ENCODE measurements at places on chromosomes 5 and 9.

GRCh38 chr5:32840606-32841005, 129.5 kb downstream of the NPR3 start:
- DNase-seq, result no peak

GRCh38 chr9:135887585-135888050, 19.7 kb downstream of the CAMSAP1 start:
- DNase-seq, result no peak

DNA sequence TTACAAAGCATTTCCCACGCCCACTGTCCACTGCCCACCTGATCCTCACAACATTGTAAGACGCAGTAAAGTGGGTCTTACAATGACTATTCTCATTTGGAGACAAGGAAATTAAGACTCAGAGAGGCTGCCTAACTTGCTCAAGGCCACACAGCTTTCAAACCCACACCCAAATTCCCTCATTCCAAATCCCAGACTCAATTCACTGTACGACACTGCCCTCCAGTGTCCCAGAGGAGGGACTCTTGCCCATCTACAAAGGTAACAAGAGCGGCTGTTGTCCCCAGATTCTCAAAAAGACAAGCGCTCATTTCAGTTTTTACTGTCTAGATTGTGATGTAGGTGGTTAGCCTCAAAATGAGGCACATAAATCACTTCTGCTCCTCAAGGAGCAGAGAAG, 184.6 kb downstream of the ACTL7B start:
- peak; percentile 78 for DNase-seq

GRCh38 chr9:136572828-136573625, 27.2 kb upstream of the NOTCH1 start:
- no peak for DNase-seq

DNA sequence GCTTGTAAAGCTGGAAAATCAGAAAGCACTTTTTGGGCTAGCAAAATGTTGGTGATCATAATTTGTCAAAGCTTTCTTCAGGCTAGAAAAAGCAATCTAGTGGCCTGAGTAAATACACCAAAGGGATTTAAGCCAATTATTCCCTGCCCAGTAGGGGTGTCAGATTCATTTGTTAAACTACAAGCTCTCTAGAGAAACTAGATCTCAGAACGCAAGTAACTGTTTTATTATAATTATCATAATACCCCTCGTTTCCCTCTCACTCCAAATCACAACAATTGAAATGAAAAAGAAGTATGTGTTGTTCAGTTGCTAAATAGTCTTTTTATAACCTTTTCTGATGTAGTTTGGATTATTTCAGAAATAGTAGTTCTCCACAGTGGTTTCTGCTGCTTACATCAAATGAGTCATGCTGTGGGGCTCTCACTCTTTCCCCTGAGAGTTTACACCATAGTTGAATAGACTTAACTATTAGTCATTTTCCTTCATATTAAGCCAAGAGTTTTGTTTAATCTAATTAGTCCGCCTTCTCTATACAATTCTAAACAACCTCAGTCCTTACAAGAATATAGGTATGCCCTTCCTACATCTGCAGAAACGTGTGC, 918.6 kb upstream of the DMAC1 start:
- DNase-seq, result peak; percentile 88

GRCh38 chr5:140548300-140548688, 832 bp downstream of the EIF4EBP3 start:
- no peak for DNase-seq

- DNase-seq, result peak; percentile 29
Observed at GRCh38 chr5:101977729-101978345, 318.2 kb downstream of the SLCO4C1 start.

DNA sequence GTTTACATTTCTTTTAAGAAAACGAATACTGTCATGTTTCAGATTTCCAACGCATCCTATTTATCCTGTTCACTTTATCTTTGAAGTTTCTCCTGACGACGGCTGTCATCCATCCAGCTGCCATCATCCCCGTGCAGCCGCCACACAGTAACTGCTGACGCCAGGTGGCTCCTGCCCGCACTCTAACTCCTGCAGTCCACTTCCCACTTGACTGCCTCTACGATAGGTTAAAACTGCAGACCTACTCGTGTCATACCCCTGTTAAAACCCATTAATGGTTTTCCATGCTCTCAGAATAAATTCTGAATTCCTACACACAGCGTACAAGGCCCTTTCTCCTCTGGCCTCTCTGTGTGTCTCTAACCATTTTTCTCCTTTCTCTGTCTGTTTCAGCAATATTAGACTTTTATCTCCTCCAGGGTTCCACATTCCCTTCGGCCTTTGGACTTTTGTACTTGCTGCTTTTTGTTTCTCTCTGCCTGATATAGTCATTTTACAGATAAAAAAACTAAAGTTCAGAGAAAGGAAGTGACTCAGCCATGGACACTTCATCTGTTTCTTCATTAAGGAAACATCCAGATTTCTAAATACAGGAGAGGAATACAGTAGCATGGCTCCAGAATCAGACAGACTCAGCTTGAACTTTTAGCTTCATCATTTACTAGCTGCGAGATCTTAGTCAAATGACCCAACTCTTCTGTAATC, 84.9 kb downstream of the ADAMTS12 start:
- DNase-seq, result peak; percentile 72

- DNase-seq, result no peak
Observed at GRCh38 chr9:135530146-135530545, 8.9 kb downstream of the LCN1 start.

GRCh38 chr9:18905028-18905882, 127.8 kb downstream of the SAXO1 start:
- peak; percentile 85 for DNase-seq

- DNase-seq, result peak; percentile 55
Observed at GRCh38 chr5:59685793-59686192, 207.7 kb downstream of the PDE4D start.

DNA sequence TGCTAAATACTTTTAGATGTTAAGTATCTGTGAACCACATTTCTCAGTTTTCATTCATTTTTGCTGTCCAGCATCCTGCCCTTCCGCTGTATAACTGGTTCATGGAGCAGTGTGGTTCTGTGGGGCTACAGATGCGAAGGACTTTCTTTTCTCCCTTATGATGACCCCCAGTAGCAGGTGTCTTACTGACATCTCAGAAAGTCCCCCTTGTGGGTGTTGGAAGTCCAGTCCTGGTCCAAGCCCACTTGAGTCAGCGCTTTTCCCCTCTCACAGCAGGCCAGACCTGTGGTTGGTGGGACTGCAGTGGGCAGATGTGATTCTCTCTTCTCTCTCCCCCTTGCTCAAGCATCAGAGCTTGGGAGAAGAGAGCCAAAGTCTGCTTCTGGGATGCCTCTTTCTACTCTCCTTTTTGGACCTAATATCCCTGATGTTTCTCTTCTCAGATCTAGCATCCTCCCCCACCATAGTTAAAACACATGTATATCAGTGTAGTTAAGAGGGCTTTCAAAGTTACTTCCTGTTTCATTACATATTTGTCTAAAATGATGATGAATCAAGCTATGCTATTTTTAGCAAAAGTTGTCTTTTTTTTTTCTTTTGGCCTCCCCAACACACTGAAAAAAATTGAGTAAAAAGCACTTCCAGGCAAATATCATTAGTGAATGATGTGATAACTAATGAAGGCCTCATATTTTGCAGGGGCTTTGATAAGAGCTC, 119.5 kb upstream of the ZNF618 start:
- no peak for DNase-seq

- DNase-seq, result no peak
Observed at GRCh38 chr5:115097236-115097635, 72.5 kb downstream of the TRIM36 start.

- DNase-seq, result no peak
Observed at GRCh38 chr5:90334741-90335140, 74.8 kb downstream of the CETN3 start.

GRCh38 chr5:6419340-6419852, 29.3 kb upstream of the UBE2QL1 start:
- DNase-seq, result peak; percentile 44

GRCh38 chr9:130421154-130421801, 23.5 kb upstream of the ASS1 start:
- no peak for DNase-seq

- DNase-seq, result peak; percentile 52
Observed at GRCh38 chr9:8558176-8558575, 758.6 kb upstream of the DMAC1 start.

DNA sequence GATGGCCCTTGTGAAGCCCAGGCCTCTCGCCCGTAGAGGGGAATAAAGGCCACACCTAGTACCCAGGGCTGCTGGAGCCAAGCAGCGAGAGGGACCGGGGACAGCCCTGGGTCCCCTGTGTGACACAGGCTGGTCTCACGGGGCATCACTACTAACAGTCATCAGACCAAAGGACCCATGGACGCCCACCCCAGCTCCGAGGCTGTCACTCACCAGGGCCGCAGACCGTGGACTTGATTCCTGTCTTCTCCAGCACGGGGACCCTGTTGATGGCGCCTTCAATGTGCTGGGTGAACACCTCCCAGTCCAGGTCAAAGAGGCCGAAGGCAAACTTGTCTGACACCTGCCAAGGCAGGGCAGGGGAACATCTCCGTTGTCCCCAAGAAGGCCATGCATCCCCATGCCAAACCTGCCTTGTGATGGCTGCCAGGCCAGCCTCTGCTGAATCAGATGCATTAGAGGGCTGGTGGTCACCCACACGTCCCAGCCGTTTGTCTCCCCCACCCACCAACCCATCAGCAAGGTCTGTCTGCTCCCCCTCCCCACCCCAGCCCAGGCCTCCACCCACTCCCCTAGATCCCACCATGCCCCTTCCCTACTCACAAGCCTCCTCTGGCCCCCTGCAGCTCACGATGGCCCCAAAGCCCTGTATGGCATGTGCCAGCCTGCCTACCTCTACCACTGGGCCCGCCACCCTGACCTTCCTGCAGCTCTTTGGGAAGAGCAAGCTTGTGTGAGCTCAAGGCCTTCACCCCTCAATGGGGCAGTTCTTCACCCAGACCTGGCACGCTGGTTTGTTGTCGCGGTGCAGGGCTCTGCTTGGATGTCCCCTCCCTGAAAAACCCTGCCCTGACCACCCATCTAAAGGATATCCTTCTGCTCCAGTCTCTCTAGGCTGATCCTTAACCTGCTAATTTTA, 20.8 kb downstream of the SARDH start:
- no peak for DNase-seq

DNA sequence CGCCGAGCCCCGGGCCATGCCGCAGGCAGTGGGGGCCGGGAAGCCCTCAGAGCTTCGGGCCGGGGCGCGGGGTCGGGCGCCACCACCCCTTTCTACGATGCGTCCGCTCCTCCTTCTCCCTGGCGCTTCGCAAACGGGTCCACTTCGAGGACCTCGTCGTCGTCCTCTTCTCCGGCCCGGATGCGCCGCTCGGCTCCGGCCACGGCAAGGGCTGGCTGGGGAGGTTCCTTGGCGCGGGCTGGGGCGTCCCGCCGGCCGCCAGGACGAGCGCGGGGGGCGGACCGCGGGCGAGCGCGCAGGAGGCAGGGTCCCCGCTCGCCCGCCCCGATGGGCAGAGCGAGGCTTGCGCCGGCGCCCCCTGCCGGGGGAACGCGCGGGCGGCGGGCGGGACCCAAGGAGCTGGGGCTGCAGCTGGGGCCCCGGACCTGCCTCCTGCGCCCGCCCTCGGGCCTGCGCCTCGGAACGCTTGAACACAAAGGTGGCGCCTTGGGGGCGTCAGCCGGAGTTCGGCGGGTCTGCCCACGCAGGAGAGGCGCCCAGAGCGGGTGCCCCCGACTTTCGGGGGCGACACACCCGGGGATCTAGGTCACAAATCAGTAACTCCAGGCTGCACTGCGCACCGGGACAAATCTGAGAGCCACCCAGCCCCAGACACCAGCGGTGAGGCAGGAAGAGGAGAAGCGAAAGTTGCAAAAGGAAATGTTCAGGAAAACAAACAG, at the start of gene ROR2:
TSS of gene ROR2 (minus strand) at position 283 of the 719 bp plus-strand sequence.
- peak; percentile 73 for DNase-seq

- DNase-seq, result peak; percentile 75
Observed at GRCh38 chr9:116155698-116156039, 2.1 kb downstream of the PAPPA start.

DNA sequence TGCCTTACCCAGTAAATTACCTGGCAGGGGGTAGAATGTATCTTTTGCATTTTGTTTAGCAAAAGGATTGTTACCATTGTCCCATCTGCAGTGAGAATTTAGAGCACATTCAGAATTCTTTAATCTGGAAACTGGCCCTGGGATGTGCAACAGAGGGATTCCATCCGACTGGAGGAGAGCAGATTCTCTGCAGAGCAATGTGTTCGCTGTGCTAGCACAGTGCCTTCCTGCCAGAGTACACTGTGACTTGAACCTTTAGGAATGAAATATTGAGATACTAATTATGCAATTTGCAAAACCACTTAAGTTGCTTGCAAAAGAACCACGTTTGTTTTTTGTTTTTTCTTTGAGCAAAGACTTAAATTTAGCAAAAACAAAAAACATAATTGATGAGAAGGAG, 22.5 kb upstream of the DMRT1 start:
- no peak for DNase-seq

GRCh38 chr5:138032028-138032571, 779 bp downstream of the FAM13B start:
- peak; percentile 28 for DNase-seq

GRCh38 chr5:16315501-16315900, 135.9 kb upstream of the MARCHF11 start:
- no peak for DNase-seq

DNA sequence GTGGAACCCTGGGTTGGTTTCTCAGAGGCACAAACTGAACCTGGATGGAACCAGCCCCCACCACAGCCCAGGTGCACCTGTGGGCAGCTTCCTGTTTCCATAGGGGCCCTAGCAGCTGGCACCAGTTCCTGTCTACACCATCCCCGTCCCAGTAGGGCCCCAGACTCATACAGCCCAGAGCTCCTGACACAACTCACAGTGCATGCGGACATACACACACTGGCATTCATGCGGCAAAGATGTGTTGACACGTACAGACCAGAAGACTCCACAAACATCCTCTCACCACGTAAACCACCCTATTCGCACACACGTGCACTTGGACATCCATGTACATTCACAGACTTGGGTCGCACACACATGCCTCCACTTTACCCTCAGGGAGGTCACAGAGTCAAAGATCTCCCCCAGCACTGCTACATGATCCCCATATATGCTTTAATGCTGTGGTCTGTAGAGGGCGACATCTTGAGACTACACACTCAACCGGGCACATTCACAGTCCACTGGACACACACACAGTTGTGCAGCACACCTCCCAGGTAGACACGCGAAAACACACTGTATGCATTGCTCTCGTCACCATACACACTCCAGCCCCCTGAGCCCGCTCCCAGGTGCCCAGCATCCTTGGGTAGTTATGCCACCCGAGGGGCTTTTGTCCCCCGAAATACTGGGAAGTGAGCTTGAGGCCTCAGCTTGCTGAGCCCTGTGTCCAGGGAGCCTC, 22.4 kb downstream of the CXXC5 start:
- DNase-seq, result no peak

All from fibroblast of skin of abdomen (primary cell).